Camera-type eye (tissue), 1 donor: ENCODE measurements at places on chromosomes 16 and 17. TPM values are rescaled to one million over a fixed set of nuclear protein-coding genes. Genes with fewer than 3 reads are reported as not detected.

The CCDC182 gene
- total RNA-seq = not detected

The G6PC3 gene
- total RNA-seq = 28.3 TPM

The FMNL1 gene
- 8.5 TPM for total RNA-seq

The FOXC2 gene
- 2.8 TPM for total RNA-seq

The KCTD19 gene
- total RNA-seq = 0.44 TPM

The AIPL1 gene
- total RNA-seq = 335 TPM

The HOXB2 gene
- total RNA-seq = not detected

The PMP22 gene
- 120 TPM for total RNA-seq

The BICDL2 gene
- total RNA-seq = 3.1 TPM

The KRTAP9-4 gene
- not detected for total RNA-seq

The NHLRC4 gene
- 0.66 TPM for total RNA-seq

The LUC7L3 gene
- total RNA-seq = 217 TPM

The TBC1D3 gene
- total RNA-seq = not detected

The TLE7 gene
- not detected for total RNA-seq

The EIF3CL gene
- total RNA-seq = 65.0 TPM

The CCL3 gene
- 1.3 TPM for total RNA-seq

The SLFN14 gene
- 1.0 TPM for total RNA-seq

The C17orf107 gene
- 9.5 TPM for total RNA-seq

The TRIM72 gene
- 7.6 TPM for total RNA-seq

The PABPN1L gene
- 0.38 TPM for total RNA-seq

The SPNS3 gene
- 0.49 TPM for total RNA-seq

The DPEP1 gene
- total RNA-seq = 1.0 TPM

The UTS2R gene
- total RNA-seq = 3.2 TPM

The MGAT5B gene
- 9.8 TPM for total RNA-seq

The ITGAD gene
- not detected for total RNA-seq

The ABI3 gene
- total RNA-seq = 3.1 TPM

The PPY gene
- not detected for total RNA-seq

The PTGES3L gene
- total RNA-seq = 4.0 TPM

The EVPLL gene
- total RNA-seq = 0.33 TPM

The NPIPA5 gene
- not detected for total RNA-seq

The KRT24 gene
- total RNA-seq = not detected

The ADCY7 gene
- total RNA-seq = 24.0 TPM

The SCARF1 gene
- 11.1 TPM for total RNA-seq

The NPIPB13 gene
- total RNA-seq = not detected

The PRR35 gene
- total RNA-seq = 2.0 TPM

The MARVELD3 gene
- total RNA-seq = 1.9 TPM

The CASKIN2 gene
- 23.3 TPM for total RNA-seq

The HYDIN gene
- total RNA-seq = 21.1 TPM

The CCL17 gene
- total RNA-seq = not detected

The PLA2G10 gene
- not detected for total RNA-seq

The TNP2 gene
- total RNA-seq = not detected

The TEX19 gene
- not detected for total RNA-seq

The MMP28 gene
- total RNA-seq = 4.2 TPM

The DPEP3 gene
- not detected for total RNA-seq

The CTRB2 gene
- total RNA-seq = not detected

The DHX8 gene
- 50.5 TPM for total RNA-seq

The SCNN1B gene
- 0.66 TPM for total RNA-seq

The MT4 gene
- not detected for total RNA-seq
